ENCODE measurements at places on chromosomes 1 and 21. TPM values are rescaled to one million over a fixed set of nuclear protein-coding genes. Genes with fewer than 3 reads are reported as not detected.

Gene LCE6A
- total RNA-seq, result not detected

Gene SYT14
- total RNA-seq, result 0.14 TPM

GRCh38 chr21:45293726-45294401 lies 6.2 kb upstream of the POFUT2 start:
- no peak for DNase-seq

DNA sequence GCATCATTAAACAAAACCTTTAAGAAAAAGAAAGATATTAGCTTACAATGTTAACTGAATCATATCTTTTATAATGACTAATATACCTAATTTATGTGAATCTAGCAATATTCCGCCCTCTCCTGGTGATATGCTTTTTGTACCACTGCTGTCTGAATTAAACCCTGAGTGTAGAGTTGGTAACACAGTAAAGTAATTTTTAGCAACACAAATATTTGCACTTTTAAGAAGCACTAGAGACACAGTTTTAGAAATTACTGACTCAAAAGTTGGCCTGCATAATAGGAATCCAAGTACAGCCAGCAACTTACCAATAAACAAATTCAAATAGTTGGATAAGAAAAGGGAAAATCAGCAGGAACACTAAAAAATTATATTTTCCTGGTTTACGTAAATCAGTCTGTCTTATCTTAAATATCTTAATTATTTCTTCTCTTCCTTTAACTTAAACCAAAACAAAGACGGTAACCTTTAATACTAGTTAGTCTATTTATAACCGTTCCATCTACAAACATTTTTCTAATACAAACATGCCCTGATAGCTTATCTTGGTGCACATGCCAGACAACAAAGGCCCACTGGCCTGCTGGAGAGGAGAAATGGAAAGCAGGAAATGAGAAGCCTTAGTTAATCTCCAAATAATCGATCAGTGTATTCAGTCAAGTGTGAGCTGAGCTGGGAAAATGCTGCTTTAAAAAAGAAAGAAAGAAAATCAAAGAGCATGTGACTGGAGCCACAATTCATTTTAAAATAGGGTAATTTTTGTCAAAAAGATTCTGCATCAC lies 246.0 kb downstream of the RERE start:
- DNase-seq, result peak; percentile 56

GRCh38 chr1:13619909-13620308 lies 36.3 kb downstream of the PDPN start:
- no peak for DNase-seq

Gene RBP7
- not detected for total RNA-seq

DNA sequence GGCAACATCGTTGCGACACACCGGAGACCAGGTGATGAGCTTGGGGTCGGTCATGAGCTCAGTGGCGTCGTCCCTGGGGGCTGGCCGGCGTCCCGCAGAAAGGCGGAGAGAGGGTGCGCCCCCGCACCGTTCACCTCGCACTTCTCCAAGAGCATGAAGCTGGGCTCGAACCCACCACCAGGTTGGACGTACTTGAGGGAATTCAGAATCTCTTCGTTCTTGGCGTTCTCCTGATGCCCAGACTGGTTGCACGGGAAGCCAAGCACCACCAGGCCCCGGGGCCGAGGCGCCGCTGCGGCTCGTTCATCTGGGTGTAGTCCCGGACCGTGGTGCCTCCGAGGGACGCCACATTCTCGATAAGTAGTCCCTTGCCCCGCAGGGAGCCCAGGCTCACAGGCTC lies 176.6 kb upstream of the ADAMTS5 start:
- no peak for DNase-seq

Gene TGFBR3
- total RNA-seq, result 12.5 TPM

- DNase-seq, result no peak
These were observed 840.4 kb downstream of the USP25 start for GRCh38 chr21:16570171-16570570.

Gene CHAF1B
- total RNA-seq, result 8.2 TPM

DNA sequence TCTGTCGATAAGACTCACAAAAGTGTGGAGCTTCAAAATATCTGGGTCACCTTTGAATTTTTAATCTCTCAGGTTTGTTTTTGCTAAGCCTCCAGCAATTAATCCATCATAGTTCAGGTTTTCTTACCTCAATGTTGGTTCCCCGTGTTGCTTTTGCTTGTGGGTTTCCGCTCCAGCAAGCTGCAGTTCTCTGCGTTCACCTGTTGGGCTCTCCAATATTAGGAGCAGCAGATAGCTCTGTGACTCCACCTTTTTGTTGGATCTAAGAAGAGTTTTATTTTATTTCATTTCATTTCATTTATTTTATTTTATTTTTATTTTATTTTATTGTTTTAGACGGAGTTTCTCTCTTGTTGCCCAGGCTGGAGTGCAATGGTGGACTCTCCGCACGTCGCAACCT lies 335.5 kb downstream of the COL11A1 start:
- DNase-seq, result no peak

Gene NLRP3
- total RNA-seq, result not detected

GRCh38 chr1:22127731-22128130 lies 15.2 kb downstream of the WNT4 start:
- no peak for DNase-seq

Gene S100A10
- 144 TPM for total RNA-seq
